Anterior cingulate cortex (tissue), 58 donors: ENCODE measurements at places on chromosomes 7 and 10.

DNA sequence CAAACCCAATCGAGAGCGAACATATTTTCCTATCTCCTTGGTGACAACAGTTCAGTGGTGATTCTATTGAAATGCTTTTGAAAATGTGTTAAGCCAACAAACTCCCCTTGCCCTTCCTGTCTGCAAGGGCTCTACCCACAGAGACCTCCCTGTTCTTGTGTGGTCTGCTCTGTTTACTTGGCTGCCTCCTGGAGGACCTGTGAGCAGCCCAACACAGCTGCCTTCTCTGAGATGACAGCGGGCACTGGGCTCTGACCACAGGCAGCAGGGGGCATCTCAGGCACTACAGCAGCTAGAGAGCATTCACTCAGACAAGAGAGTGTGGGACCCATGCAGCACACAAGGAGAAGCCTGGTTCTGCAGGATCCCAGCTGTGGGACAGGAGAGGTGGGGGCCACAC lies 416.4 kb downstream of the TCERG1L start:
- no peak for DNase-seq

DNA sequence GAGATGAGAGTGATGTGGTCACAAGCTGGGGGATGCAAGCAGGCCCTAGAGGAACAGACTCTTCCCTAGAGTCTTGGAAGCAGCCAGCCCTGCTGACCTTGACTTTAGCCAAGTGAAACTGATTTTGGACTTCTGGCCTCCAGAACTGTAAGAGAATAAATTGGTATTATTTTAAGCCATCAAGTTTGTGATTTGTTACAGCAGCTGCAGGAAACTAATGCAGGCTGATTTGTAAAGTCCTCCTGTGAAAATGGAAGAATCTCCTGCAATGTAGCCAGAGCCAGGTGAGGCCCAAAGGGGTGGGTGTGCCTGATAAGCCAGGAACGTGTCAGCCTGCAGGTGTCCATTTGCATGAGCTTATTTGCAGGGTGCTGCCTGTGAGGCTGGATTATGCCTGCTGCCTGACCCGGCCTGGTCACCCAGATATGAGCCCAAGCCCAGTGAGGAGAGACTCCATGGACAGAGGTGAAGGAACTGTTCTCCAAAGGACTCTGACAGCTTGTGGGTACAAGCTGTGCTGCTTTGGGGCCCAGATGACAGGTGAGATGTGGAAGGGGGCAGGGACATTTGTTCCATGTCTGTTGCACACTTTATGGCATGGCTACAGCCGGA lies 24.6 kb upstream of the PLEKHA1 start:
- no peak for DNase-seq

DNA sequence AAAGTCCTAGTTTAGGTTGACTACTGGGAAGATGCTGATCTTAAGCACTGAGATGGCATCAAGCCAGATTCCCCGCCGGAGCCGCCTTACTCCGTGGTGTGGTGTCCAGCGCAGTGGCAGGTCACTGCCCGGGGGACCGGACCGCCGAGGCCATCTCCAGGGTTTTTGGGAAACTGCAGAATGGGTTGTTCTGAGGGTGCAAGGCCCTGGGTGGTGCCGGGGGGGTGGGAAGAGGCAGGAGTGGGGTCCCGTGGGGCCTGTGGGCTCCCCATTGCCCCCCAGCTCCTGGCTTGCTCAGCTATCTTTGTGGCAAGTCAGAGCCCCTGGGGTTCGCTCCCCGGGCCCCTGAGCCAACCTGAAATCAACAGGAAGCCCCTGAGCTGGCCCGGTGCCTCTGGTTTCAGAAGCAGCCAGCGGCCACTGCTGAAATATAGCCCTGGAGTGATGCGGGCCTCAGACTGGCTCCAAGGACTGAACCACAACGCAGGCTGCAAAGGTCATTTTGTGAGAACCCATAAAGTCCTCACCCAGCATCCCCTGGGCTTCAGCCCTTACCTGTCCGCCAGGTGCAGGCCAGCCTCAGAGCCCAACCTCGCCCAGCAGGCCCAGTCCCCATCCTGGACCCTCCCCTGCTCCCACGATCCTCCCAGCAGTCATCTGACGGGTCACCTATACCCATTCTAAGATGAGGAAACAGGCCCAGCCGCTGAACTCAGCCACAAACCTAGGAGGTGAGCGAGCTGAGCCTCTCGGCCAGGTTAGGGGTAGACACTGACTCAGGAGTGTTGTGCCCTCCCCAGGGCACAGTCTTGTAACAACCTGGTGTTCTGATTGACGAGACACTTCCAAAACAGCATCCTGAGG lies 102.7 kb downstream of the PDGFA start:
- DNase-seq, result no peak

DNA sequence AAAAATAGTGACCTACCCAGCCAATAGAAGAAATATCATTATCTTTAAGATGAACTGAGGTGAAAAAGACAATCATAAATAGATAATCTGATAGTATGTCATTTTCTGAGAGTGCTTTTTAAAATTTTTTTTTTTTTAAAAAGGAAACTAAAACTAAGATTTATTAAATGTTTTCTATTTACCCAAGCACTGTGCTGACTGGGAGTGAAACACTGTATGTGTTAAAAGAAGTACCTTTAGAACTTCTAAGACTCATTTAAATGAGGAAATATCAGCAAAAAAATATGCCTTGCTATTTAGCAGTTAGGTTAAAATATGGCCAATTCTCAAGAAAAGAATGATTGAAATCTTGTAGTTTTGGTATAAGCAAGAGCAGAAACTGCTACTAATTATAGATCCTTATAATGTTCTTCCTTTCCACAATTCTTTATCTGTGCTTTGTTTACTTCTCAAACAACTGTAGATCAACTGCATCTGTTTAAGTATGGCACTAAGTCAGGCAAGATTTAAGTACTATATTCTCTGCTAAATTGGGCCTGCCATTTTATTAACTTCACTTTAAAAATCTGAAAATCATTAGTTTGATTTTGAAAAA lies 39.5 kb upstream of the WNT2 start:
- DNase-seq, result no peak

DNA sequence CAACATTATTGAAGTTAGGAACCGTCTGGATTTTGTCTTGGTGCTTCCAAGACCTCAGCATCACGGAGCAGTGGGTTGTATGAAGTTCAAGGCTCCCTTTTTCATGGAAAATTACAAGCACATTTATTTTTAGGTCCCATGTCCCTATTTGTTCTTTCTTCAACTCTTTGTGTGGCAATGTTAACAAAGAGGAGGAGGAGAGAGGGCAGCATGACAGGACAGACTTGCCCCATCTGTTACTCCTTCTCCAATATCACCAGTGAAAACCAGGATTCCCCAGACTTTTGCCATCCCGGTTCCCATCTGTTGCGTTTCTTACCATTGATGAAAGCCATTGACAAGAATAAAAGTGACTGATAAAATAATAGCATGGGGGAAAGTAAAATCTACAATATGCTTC lies 28.6 kb downstream of the EEPD1 start:
- no peak for DNase-seq

GRCh38 chr10:35234073-35234472 lies 102.2 kb upstream of the CCNY start:
- no peak for DNase-seq

GRCh38 chr10:86178401-86179152 lies 188.0 kb downstream of the GRID1 start:
- DNase-seq, result no peak

DNA sequence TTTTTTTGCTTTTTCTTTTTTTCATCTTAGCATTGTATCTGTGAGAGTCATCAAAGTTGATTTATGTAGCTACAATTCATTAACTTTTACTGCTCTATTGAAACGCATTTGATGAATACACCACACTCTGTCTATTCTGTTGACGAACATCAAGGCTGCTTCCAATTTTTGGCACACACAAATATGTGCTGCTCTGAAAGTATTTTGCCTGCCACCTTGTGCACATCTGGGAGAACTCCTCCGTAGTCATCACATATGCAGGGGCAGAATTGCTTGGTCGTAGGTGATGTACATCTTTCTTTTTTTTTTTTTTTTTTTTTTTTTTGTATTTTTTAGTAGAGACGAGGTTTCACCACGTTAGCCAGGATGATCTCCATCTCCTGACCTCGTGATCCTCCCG lies 796.8 kb downstream of the KCNMA1 start:
- DNase-seq, result no peak

DNA sequence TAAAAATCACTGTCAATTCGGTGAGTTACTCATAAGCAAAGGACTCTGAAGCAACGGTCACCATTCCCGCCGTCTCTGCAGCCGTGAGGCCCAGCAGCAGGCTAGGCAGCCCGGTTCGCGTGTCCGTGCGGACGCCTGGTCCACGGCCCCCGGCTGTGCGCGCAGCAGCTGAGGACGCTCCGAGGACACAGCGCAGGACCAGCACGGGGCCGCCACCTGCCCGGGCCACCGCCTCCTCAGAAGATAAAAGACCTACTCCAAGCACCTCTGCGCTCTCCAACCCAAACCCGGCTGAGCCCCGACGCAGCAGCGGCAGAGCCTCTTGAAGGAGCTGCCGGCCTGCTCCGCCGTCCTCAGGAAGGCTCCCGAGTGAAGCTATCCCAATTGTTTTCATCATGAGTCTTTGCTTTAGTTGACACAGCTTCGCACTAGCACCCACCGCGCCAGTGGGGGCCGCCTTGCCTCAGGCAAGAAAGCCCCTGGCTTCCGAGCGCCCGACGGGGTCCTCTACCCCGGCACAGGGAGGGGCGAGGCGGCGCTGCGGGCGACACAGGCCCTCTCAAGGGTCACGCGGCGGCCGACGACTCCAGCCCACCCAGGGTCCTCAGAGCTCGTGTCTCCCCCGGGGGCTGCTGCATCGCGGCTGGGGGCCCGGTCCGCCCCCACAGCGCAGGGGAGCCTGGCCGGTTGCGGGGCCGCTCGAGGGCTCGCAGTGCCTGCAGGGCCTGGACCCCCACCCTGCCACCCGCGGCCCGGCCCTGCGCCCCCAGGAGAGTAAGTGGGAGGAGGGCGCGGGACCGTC lies 16.9 kb upstream of the GPR146 start:
- no peak for DNase-seq

- no peak for DNase-seq
Observed at GRCh38 chr10:22436526-22436892, 91.2 kb downstream of the SPAG6 start.
